ENCODE measurements at places on chromosomes 12 and 14.

- DNase-seq = no peak
These were observed 634.9 kb downstream of the FSCB start for GRCh38 chr14:43872222-43872621.

DNA sequence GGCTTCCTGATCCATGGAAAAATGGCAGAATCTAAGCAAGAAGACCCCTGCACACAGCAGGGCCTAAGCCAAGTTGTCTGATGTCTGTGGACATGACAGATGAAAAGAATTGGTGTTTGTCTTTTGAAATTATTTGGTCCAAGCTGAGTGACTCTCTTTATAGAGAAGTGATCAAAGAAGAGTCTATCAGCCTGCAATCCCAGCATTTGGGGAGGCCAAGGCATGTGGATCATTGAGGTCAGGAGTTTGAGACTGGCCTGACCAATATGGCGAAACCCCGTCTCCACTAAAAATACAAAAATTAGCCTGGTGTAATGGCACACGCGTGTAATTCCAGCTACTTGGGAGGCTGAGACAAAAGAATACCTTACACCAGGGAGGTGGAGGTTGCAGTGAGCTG is 64.8 kb upstream of the TUNAR start:
- no peak for DNase-seq

DNA sequence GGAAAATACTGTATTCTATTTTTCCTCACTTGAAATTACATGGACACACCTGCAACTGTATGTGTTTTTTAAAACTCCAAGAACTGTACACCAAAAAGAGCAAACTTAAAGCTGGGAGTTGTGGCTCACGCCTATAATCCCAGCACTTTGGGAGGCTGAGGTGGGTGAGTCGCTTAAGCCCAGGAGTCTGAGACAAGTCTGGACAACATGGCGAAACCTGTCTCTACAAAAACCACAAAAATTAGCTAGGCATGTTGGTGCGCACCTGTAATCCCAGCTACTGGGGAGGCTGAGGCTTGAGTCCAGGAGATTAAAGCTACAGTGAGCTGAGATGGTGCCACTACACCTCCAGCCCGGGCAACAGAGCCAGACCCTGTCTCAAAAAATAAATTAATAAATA is 95.9 kb downstream of the SINHCAF start:
- DNase-seq = no peak

DNA sequence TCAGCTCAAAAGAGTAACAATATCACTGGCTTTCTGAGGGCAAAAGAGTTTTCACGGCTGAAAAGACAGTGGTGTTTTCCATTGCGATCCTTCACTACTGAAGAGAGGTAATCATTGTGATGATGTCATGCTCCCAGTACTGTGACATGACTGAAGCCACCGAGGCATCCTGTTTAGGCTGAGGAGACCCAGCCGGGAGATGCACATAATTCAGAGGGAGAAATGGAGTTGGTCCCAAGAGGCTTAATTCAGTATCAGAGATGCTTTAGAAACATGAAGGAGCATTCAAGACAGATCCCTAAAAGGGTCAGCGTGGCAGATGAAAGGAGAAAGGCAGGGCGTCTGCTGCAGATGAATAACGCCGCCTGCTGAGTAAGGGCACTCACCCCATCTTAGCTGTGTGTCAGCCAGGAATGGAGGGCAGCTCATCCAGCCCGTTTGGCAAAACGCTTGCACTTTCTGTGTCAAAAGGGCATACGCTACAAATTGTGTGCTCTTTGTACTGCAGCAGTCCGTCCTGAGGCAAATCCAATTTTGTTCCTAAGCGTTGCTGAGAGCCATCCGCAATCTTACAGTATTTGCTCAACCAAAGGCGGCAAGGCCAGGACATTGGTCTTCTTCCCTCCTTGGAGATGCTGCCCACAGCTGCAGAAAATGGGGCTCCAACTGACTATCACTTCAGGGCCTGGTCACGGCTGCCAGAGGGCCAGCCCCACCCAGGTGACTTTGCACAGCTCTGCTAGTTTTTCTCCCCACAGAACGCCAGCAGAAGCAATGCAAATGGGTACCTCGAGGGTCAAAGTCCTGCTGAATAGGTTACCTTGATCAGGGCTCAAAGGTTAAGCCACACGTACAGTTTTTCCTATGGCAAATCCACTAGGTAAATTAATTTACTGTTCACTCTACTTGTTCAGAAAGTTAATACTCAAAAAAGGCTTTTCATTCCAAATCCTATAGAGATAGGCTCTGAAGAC is 23.5 kb downstream of the CCDC92 start:
- DNase-seq = no peak

- no peak for DNase-seq
These were observed 61.4 kb downstream of the HMGA2 start for GRCh38 chr12:65885716-65886115.

- no peak for DNase-seq
These were observed 485.7 kb downstream of the TMTC2 start for GRCh38 chr12:83172441-83172840.

- no peak for DNase-seq
These were observed 94.7 kb upstream of the SLC38A4 start for GRCh38 chr12:46920499-46920898.

GRCh38 chr12:71007020-71007419 is 86.5 kb upstream of the PTPRR start:
- no peak for DNase-seq

- no peak for DNase-seq
These were observed 51.4 kb downstream of the ERH start for GRCh38 chr14:69346710-69347109.

DNA sequence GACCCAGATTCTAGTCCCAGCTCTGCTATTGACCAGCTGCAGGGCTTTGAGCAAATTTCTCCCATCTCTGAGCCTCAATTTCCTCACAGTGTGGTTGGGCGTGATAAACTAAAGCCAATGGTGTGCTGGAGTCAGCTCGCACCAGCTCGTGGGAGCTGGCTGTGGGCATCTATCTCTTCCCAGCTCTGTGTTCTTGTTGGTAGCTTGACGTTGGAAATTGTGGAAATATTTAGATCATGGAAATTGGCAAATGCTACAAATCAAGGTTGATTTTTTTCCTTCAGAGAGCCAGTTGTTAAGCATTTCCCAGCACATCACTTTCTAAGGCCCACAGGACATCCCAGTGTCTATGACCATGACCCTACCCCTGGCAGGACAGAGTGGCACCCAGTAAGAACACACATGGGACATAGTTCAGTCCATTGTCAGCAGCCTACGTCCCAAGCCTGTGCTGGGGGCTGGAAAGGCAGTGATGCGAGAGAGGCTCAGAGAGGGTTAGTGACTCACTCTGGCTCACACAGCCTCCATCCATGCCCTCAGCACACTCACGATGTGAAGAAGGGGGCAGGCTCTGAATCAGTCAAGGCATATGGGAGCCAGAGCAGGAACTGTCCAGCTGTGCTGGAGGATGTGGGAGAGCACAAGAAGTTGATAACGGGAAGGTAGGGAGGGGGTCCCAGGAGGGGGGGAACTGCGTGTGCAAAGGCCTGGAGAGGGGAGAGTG is 77.6 kb downstream of the LGMN start:
- DNase-seq = no peak

DNA sequence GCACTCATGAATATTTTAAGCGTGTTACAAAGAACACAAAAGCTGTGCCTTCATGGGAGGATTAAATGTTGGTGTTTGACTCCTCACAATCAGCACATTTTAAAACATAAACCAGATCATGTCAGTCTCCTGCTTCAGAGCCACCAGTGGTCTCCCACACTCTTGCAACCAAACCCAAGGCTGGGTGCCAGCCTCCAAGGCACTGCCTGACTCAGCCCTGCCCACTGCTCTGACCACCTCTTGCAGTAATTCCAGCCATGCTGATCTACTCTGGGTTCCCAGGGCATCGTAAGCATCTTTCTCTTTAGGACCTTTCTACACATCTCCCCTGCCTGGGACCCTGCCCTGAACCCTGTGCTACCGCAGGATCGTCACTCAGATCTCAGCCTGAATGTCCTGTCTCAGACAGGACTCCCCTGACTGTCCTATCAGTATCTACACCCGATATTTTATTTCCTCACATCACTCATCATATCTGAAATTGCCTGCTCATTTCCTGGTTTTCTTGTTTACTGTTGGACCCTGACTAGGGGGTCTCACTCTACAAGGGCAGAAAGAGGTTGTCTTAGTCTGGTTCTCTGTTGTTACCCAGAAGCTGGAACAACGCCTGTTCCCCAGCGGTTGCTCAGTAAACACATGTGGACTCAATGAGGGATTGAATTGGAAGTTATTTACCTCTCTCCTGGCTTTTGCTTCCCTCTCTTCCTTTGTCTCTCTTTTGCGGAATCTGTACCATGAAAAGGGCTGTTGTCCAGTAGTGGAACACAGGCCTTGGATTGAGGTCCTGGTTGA is 449.8 kb downstream of the RAD51B start:
- no peak for DNase-seq

GRCh38 chr12:103799504-103799856 is 41.6 kb downstream of the NT5DC3 start:
- DNase-seq = no peak

DNA sequence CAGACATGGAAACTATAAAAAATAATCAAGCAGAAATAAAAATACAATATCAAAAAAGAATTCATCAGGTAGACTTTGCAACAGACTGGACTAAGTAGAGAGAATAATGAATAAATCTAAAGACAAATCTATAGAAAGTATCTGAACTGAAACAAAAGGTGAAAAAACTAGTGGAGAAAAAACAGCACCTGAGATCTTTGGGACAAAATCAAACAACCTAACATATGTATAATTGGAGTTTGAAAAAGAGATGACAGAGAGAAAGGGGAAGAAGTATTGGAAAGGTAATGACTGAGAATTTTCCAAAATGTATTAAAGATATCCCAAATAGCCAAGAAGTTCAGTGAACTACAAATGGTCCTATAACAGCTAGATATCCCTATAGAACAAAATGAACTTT is 245.4 kb downstream of the IPO8 start:
- no peak for DNase-seq

DNA sequence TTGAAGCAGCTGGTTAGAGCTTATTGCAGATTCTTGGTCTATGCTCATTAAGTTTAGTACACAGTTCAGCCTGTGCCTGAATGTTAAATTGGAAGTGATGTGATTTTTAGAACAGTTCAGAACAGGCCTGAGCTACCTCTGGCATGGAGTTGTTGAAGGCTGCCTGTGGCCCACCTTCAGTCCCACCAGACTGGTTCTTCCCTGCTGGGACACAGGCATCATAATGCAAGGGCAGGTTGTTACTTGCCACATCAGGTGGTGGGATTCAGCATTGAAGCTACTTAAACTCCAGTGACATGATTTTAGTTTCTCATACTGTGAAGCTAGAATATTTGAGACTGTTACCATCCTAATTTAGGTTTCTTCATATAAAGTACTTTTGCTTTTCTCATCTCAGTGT is 49.4 kb downstream of the PROX2 start:
- DNase-seq = no peak

- DNase-seq = no peak
These were observed 171.6 kb downstream of the FBXL14 start for GRCh38 chr12:1422604-1423315.

GRCh38 chr12:132014092-132014914 is 64.6 kb downstream of the EP400 start:
- no peak for DNase-seq

- DNase-seq = no peak
These were observed 178.9 kb downstream of the KLHL28 start for GRCh38 chr14:44782775-44783238.

DNA sequence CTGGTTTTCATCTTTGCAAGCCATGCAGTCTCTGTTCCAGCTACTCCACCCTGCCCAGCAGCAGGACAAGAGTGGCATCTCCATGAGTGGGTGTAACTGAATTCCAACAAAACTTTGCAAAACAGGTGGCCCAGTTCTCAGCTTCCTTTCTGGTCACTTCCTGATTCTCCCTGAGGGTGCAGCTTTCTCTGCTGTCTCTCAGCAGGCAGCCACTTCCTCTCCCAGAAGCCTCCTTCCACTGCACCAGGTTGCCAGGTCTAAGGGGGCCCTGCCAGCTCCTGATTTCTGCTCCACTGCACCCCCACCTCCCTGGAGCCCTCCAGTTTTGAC is 341.0 kb upstream of the FKBP4 start:
- no peak for DNase-seq

DNA sequence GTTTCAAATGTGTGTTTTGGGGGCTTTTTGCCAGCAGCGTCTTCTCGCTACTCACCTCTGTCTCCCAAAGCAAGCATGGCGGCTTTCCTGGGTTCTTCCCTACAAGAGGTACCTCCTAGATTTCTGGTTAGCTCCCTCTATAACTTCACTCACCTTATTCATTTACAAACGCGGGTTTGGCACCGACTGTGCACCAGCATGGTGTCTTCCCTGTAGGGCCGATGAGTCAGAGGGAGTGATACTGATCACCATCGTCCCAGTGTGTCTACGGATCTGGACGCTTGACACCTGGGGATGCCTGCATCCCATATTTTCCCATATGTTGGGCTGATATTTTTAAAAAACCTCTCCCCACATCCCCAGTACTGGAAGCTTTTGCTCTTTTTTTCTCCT is 8.0 kb upstream of the SERPINA12 start:
- DNase-seq = no peak
